ENCODE measurements at places on chromosomes 2 and 18.

- no peak for DNase-seq
These were observed 70.4 kb upstream of the DNER start for GRCh38 chr2:229784791-229785190.

- DNase-seq = no peak
These were observed 445.7 kb upstream of the TRIB2 start for GRCh38 chr2:12270876-12271588.

DNA sequence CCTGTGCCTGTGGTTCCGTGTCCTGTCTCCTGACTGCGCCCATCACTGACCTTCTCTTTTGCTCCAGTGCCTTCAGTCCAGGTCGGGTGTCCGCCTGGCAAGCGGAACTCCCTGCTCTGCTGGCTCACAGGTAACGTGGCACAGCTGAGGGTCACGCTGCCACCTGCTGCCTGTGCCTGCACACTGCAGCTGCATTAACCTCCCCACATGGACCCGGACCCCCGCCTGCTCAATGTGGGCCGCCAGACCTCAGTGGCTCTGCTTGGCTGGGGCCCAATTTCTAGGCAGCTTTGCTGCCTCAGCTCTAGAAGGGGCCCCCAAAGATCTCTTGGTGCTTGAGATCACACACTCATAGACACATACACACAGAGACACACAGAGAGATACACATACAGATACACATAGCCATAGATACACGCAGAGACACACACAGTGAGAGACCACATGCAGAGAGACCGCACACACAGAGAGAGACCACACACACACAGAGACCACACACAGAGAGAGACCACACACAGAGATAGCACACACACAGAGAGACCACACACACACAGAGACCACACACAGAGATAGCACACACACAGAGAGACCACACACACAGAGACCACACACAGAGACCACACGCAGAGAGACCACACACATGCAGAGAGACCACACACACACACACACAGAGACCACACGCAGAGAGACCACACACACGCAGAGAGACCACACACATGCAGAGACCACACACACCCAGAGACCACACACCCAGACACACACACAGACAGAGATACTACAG is 14.9 kb upstream of the CNNM3 start:
- DNase-seq = peak; percentile 72

DNA sequence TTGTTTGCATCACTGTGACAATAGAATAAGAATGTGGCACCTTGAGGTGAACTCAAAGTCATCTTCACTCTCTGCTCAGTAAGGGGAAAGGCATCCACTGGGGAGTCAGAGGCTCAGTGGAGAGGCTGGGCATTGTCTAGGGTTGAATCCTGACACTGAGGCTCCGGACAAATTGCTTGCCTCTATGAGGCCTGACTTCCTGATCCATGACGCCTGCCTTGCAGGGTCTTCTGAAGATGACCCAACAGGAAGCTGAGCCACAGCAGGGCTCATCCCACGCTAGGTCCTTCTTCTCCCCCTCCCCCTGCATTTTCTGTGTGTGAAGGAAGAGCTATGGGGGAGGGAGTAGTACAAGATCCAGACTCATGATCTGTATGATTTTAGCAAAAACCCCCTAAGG is 265.1 kb downstream of the SH3BP4 start:
- DNase-seq = no peak

DNA sequence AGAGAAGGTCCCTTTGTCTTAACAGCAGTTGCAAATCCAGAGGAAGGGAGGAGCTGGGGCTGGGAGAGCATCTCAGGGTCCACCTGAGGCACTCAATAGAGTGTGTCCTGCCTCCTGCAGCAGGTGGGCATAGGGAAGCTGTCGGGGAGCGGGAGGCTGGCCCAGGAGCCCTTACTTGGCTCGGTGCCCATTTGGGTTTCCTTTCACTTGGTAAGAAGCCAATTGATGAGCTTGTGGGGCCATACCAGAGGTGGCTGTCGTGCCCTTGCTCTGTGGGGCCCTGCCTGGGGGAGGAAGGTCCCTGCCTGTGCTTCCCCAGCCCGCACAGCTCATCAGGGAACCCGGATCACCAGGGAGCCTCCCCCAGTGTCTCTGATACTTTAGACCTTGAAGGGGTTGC is 229.7 kb downstream of the DYSF start:
- DNase-seq = no peak

GRCh38 chr2:184765112-184765895 is 167.0 kb downstream of the ZNF804A start:
- no peak for DNase-seq

DNA sequence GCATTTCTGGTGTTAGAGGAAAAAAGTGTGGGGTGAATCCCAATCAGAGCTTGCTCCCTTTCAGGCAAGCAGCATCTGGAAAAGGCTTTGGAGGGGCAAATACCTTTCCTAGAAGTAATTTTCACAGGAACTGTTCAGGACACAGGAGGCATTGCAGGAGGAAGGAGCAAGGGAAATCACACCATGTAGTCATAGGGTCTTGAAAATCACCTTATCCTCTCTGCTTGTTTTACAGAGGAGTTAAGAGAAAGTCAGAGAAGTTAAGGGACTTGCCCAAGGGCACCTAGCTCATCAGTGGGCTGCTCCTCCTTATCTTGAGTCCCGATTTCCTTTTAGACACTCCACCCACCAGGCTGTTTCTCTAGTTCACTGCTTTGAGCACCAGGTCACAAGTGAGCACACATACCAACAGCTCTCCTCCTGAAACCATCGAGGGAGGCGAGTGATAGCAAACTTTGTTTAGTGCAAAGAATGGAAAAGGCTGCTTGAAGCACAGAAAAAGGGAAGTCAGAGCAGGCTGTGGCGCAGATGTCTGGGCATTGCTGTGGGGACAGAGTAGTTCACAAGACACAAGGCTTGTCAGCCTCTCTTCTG is 89.2 kb upstream of the CXCR4 start:
- peak; percentile 73 for DNase-seq

- DNase-seq = peak; percentile 77
These were observed 34.4 kb downstream of the CENPO start for GRCh38 chr2:24827321-24828237.

DNA sequence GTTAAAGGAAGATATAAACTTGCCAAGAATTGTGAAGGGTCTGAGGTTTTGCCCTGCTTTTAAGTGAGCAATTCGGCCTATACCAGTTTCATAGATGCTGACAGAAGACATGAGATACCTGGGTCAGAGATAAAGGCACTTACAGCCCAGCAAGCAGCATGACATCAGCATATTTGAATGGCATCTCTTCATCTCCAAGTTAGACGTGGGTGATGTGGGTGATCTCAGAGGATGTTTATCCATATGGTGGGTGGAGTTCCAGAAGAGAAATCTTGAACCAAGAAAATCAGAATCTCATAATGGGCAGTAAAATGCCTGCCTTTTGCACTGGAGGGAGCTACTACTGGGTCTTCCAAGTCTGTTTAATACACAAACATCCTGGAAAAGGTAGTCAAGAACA is 44.7 kb downstream of the GYPC start:
- DNase-seq = no peak

DNA sequence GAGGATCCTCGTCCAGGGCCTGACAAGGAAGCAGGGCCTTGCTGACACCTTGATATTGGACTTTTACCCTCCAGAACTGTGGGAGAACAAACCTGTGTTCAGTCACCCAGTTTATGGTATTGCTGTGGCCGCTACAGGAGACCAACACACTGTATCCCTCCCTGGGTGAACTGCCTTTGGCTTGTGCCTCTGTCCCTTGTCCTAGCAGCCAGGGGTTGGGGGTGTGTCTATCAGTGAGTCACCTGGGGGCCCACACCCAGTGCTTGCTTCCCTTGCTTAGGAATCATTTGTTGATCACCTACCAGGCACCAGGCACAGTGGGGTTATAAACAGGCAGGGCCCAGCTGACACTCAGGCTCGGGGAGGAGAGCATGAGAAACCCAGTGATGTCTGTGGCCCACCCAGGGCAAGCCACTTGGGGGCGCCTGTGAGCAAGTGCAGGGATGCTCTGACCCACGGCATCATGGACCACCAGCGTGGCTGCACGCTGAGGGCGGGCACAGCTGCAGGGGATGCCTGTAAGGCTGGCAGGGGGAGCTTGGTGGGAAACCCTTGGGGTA is 17.1 kb downstream of the TMEM185B start:
- peak; percentile 31 for DNase-seq

- DNase-seq = no peak
These were observed 72.2 kb upstream of the THOC1 start for GRCh38 chr18:340044-340443.

GRCh38 chr2:63840081-63840784 is 1.5 kb upstream of the UGP2 start:
- no peak for DNase-seq

DNA sequence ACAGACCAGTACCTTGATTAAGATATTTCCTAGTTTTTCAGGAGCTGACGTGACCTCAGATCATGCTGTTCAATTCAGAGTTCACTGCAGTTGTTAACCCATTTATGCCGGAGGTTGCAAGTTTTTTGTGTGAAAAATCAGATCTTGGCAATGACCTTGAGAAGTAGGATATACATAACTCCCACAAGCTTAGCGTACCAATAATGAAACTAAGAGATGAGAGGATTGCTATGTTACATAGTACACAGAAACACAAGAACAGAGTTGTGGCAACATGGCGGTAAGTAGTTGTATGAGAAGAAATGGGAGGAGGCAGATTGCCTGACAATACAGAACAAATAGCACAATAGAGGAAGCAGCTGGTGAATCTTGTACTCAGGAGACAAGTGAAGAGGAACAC is 39.1 kb downstream of the PPIG start:
- no peak for DNase-seq

DNA sequence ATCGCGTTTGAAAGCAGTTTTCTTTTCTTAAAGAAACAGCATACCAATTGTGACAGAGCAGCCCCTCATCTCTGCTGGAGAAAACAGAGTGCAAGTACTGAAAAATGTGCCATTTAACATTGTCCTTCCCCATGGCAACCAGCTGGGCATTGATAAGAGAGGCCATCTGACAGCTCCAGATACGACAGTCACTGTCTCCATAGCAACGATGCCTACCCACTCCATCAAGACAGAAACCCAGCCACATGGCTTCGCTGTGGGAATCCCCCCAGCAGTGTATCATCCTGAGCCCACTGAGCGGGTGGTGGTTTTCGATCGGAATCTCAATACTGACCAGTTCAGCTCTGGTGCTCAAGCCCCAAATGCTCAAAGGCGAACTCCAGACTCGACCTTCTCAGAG is 9.5 kb downstream of the GRHL1 start:
- DNase-seq = no peak

DNA sequence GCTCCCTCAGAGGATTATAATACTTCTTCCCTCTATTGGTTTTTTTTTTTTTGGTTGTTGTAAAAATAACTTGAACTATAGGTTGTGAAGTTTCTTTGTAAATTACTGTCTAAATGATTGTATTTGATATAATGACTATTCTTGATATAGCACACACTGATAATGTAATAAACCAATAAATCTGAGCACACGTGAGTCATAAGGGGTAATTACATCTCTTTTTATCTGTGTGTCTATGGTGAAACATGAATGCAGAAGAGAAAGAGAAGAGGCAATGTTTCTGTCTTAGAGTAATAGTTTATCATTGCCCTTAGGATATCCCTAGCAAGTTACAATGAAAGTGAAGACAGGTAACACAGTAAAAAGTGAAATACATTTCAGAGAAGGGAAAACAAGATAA is 64.1 kb upstream of the RAPGEF4 start:
- DNase-seq = no peak

DNA sequence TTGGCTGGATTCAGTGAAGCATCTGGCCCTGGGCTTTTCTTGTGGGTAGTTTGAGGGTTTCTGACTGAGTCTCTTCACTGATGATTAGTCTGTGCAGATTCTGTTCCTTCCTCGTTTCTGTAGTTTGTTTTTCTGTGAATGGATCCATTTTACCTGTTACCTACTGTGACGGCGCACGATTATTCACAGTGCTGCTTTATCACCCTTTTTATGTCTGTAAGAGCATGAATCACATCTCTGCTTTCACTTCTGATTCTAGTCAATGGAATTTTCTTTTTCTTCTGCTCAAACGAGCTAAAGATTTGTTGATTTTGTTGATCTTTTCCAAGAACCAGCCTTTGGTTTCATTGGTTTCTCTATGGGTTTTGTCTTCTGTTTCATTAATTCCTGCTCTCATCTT is 60.8 kb downstream of the SLC66A2 start:
- DNase-seq = no peak

DNA sequence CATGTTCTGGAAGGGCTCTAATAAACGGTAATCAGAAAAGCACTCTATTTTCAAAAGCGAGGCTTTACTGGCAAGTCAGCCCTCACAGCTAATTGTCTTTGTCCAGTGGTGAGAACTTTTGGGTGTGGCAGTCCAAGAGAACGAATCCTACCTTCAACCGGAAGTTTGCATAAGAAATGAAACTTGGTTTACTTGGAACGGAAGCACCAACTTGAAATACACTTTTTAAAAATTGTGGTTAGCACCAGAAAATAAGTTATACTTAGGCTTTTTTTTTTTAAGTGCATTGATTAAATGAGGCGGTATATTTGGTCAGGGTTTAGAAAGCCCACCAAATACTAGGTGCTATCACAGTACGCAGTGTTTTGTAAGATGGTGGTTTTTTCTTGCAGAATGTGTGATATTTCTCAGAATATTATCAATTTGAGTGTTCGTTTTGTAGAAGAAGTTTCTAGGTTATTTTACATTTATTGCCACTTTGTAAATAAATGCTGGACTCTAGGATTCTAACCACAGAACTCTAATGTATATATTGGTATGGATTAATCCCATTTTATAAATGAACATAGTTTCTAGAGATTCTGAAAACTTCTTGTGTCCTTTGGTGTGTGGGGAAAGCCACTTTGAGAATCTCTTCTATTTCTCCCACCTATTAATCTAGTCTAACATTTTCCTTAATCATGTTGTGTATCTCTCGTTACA is 1.2 kb downstream of the MYL12A start:
- DNase-seq = peak; percentile 30

DNA sequence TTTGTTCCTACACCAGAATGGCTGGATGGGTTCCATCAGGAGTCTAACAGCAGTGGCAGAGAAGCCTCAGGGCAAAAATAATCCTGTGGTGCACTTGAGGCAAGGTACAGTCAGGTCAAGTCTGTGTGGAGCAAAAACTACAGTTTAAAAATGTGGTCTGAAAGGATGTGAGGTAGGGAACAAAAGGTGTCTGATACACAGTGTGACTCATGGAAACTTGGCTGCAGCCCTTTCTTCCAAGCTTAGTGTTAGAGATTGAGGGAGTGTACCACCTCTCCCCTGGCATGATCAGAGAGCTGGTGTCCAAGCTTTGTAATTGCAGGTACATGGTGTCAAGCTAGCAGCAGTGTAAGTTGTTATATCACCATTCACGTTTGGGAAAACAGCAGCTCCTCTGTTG is 8.9 kb downstream of the ANKAR start:
- no peak for DNase-seq

- DNase-seq = no peak
These were observed 206.2 kb upstream of the EPAS1 start for GRCh38 chr2:46091004-46091403.

GRCh38 chr2:113069676-113070605 is 2.2 kb downstream of the IL1F10 start:
- DNase-seq = no peak

GRCh38 chr2:393711-394696 is 106.1 kb upstream of the ALKAL2 start:
- peak; percentile 59 for DNase-seq

GRCh38 chr2:239577935-239578334 is 177.1 kb upstream of the HDAC4 start:
- DNase-seq = no peak
